Aorta (tissue), 5 donors: ENCODE measurements at places on chromosomes 5 and 9.

DNA sequence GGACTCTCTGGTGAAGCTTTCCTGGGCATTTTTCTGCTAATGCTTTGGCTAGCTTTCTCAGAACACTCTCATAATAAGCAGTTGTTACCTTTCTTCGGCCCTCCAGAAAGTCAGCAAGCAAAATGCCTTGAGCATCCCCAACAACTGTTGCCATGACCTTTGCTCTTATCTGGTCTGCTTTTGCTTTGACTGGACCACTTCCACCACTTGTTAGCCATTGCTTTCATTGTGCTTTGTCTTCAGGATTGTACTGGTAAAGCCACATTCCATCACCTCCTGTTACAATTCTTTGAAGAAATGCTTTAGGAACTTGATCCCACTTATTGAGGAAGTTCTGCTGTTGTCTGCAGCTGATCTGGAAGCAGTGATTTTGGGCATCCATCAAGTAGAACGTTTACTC lies 35.7 kb downstream of the RAD50 start:
- no peaks in the 10 kb centered on the region for H3K4me1 ChIP-seq
- no peak for DNase-seq
- no peak overlapping the region for H3K27ac ChIP-seq
- peaks cover 5% of the 10 kb centered on the region for H3K36me3 ChIP-seq
- no peaks in the 10 kb centered on the region for H3K27me3 ChIP-seq
- no peak overlapping the region for H3K4me3 ChIP-seq

DNA sequence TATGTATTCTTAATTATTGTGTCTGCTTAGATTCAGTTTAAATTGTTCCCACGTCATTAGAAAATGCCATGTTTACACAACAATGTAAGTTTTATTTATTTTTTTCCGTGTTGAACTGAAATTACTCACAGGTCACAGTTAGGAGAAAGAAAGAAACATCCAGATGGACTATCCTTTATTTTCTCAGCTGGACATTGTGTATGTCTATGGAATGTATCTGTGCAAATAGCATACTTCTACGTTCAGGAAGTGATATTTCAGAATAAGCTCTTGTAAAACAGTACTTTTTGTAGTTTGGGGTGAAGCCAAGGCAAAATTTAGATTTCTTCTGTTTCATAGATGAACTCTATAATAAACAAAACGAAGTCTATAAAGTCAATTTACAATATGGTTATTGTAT lies 249.0 kb upstream of the ZNF608 start:
- no peaks in the 10 kb centered on the region for H3K4me1 ChIP-seq
- no peak for DNase-seq
- H3K27me3 ChIP-seq = no peaks in the 10 kb centered on the region
- no peaks in the 10 kb centered on the region for H3K36me3 ChIP-seq
- H3K4me3 ChIP-seq = no peak overlapping the region
- no peak overlapping the region for H3K27ac ChIP-seq

DNA sequence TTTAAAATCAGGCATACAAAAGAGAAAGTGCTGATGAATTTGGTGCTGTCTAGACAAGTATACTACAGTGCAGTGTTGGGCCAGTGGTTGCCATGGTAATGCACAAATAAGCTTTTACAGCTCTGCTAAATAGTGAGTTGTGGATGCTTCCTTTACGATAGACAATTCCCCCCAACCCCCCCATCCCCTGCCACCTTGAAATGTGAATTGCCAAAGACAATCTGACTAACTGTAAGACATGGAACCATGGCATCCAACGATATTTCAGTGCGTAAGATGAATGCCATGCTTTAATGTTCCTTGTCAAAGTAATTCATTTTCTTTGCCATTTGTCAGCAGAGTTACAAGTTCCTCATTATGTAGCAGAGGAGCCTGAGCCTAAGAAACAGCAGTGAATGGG lies 91.5 kb upstream of the NREP start:
- H3K36me3 ChIP-seq = no peaks in the 10 kb centered on the region
- no peaks in the 10 kb centered on the region for H3K27me3 ChIP-seq
- H3K27ac ChIP-seq = no peak overlapping the region
- H3K4me1 ChIP-seq = no peaks in the 10 kb centered on the region
- DNase-seq = no peak
- H3K4me3 ChIP-seq = no peak overlapping the region

DNA sequence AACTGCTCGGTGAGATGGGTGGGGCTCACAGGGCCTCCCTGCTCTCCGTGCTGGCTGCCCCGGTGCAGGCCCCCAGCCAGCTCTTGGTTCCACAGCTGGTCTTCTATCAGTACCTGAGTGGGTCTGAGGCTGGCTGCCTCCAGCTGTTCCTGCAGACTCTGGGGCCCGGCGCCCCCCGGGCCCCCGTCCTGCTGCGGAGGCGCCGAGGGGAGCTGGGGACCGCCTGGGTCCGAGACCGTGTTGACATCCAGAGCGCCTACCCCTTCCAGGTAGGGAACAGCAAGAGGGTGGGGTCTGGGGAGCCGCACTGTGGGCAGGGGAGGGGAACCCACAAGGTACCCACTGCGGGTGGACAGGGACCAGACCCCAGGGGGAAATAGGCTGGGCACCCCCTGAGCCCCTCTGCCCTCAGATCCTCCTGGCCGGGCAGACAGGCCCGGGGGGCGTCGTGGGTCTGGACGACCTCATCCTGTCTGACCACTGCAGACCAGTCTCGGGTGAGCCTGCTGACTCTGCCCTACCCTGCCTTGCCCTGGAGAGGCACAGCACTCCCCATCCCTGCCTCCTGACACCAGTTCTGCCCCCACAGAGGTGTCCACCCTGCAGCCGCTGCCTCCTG lies 2.8 kb downstream of the MAMDC4 start:
- DNase-seq = no peak
- H3K27ac ChIP-seq = no peak overlapping the region
- H3K4me1 ChIP-seq = no peaks in the 10 kb centered on the region
- no peaks in the 10 kb centered on the region for H3K27me3 ChIP-seq
- no peaks in the 10 kb centered on the region for H3K36me3 ChIP-seq

GRCh38 chr9:136186386-136186785 lies 18.5 kb downstream of the LHX3 start:
- H3K4me1 ChIP-seq = no peaks in the 10 kb centered on the region
- H3K36me3 ChIP-seq = no peaks in the 10 kb centered on the region
- H3K27ac ChIP-seq = no peak overlapping the region
- H3K4me3 ChIP-seq = no peak overlapping the region
